Cortex of kidney (tissue), 1 donor: ENCODE measurements at places on chromosomes 16 and 17.

- no peak for DNase-seq
Observed at GRCh38 chr17:61574542-61575351, 16.3 kb downstream of the NACA2 start.

- no peak for DNase-seq
Observed at GRCh38 chr17:7484919-7485377, 782 bp downstream of the POLR2A start.

- no peak for DNase-seq
Observed at GRCh38 chr17:16931318-16932060, 40.4 kb downstream of the TNFRSF13B start.

GRCh38 chr16:4591706-4592470 is 22.8 kb downstream of the UBALD1 start:
- DNase-seq: no peak

DNA sequence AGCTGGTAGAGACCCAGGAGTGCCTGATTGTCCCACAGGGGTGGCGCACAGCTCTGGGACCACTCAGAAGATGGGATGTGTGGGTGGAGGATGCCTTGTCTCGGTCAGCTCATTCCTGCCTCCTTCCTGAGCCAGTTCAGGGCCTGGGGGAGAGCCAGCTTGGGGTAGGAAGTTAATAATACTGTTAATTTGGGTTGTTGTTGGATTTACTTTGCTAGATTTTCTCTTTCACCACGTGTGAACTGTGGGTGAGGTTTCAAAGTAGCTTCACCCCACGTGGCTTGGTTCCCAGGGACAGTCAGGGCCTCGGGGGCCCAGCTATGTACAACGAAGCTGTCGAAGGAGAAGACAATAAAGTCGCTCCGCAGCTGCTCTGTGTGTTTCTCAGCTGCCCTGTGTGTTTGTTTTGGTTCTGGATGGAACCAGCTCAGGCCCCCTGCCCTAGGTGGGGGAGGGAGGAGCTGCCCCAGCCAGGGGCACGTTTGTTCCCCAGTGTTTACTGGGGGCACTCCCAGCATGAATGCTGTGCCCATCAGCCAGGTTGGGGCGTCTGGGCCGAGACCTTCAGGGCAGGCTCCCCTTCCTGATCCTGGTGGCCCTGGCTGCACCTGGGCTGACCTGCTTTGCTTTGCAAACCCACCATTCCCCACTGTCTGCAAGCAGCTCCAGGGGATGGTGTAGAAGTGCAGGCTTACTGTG is 2.3 kb downstream of the NUDT16L1 start:
- DNase-seq: no peak

DNA sequence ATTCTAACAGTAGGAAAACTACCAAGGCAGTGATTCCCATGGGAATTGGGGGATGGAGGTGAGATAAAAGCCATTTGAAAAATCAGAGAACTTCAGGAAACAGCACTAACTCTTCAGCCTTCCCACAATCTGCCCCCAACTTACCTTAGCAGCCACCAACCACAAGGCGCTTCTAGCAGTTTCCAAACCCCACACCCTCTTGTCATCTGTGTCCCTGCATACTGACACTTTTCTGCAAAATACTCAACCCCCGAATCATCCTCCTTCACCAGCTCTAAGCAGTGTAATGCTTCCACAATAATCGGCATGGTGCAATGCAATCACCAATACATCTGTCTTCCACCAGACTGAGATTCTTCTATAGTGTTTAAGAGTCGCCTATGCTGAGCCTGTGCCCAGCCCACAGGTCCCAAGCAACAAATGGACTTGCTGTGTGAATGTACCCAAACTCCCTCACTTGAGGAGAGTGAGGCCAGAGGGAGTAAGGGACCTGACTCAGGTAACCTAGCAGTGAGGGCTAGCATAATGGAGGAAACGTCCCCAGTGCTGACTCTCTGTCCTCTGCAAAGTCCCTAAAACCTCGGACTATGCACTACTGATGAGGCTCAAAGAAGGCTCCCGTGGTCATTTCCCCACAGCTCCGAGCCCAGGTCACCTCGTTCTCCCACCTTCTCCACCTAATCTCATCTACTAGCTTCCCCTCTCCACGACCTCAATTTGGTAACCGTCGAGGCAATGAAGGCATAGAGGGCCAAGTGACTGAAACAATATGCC is 943 bp downstream of the DYNC1LI2 start:
- DNase-seq: no peak

DNA sequence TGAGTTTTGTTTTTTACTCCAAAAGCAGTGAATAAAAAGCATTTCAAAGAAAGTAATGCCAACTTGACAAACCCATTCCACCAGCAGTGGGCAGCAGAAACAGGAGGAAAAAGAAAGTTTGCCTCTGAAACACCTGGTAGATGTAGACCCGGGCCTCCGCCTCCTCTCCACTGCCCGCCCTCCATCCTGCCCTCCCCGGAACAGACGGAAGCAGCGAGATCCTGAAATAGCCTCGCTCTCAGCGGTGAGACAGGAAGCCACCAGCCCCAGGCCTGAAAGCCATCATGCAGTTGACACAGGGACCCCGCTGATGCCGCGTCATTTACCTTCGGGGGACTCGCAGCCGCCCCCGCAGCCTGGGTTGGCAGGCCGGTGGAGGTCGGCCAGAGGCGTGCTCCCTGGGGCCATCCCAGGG is 67.8 kb downstream of the C16orf78 start:
- no peak for DNase-seq
